ENCODE measurements at places on chromosomes 11 and 22.

- DNase-seq: no peak
These were observed 695 bp downstream of the RCE1 start for GRCh38 chr11:66843776-66844495.

DNA sequence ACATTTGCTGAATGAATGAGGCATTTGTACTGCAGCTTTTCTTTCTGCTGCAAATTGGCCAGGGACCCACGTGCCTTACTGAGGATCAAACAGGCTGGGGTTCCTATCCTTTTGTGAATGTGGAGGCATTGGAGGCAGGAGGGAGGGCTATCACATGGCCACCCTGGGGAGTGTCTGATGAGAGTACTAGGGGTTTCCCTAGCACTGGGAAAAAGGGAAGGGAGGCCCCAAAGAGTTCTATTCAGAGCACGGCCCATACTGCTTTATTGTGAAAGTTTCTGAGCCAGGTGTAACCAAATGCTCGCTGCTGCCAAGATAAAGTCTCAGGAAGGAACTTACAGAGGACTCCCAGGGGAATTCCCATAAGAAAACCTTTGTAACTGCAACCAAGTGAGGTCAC is 78.4 kb upstream of the ANO1 start:
- no peak for DNase-seq

DNA sequence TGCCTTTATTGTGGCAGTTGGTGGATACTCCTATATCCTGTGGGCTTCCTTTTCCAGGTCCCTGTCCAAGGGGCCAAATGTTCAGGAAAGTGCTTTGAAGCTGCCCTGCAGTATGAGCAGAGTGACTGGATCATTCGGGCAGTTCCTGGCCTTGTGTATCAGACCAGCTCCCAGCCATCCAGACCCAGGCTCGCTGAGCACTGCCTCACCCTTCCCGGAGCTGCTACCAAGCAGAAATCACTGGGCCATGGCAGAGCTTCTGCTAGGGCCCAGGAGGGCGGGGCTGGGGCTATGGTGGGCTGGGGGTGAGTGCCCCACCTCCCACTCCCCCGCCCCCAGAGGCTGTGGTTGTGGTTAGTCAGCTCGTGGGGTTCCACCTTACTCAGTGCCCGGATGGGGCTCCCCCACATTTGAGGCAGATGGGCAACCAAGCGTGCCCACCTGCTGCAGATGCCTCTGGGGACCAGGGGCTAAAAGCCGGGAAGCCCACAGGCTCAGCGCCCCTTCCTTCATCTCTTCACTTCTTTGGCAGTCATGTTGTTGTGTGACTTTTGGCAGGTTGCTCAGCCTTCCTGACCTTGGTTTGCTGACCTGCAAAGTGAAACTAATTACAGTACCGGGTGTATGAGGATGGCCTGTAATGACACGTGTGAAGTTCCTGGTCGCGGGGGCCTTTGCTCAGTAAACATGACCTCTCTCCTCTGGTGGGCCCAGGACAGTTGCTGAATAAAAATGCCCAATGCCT is 2.1 kb upstream of the LRRC32 start:
- DNase-seq: no peak

DNA sequence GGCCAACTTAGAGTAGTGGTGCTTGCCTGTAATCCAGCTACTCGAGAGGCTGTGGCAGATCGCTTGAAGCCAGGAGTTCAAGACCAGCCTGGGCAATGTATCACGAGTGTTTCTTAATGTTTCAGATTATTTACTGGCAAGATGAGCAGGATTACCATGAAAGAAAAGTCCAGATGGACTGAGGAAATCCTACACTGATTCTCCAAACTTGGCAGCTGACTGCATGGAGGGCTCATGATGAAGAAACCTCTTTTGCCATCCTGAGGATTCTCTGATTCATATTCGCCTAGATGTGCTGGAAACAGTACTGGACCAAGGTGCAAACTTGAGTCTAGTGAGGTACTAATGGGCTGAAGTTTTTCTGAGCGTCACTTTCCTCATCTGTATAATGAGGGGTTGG is 2.8 kb upstream of the SIDT2 start:
- no peak for DNase-seq

GRCh38 chr11:120017582-120018150 is 120.2 kb downstream of the TRIM29 start:
- no peak for DNase-seq

DNA sequence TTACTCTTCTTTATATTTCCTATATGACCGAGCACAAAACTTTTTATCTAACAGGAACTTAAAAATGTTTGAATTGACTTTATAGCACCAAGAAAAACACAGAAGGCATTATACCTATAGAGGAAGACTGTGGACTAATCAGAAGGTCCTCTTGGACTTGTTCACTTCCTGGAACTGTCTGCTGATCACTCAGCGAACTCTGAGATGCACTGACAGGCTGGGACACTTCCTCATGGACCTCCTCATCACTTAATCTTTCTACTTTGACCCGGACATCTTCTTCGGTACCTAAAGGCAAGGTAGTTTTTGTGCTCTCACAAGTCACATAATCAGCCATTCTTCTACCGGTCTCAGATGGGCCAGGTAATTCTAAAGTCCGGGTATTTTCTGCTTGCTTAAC is 54.0 kb downstream of the ZBTB44 start:
- DNase-seq: no peak

DNA sequence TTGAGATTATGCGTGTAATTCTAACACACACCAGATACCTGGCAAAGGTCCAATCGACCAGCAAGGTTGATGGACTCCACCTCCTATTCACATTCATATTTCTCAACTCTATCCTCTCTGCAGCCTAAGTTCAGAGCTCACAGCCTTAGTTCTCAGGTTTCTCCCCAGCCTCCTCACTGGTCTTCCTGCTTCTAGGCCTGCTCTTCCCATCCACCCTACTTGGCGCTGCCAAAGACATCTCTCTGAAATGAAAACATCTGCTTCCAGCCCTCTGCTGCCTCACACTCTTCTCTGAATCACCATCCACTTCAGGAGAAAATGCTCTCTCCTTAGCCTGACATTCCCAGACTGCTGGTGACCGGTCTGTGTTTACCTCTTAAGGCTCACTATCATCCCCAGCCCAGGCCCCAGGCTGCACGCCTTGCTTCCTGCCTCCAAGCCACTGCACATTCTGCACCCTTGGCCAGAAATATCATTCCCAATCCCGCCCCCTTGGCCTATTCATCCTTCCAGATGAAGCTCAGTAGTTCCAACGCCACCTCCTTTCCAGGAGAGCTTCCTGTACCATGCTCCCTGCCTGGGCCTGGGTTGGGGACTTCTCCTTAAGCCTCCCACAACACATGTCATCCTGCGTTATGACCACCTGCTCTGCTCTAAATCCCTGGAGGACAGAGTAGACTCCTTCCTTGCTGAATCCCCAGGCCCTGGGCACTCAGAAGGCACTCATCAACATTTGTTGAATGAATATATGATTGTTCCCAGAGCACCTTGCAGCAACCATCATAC is 3.5 kb downstream of the ARRB1 start:
- DNase-seq: peak; percentile 52

DNA sequence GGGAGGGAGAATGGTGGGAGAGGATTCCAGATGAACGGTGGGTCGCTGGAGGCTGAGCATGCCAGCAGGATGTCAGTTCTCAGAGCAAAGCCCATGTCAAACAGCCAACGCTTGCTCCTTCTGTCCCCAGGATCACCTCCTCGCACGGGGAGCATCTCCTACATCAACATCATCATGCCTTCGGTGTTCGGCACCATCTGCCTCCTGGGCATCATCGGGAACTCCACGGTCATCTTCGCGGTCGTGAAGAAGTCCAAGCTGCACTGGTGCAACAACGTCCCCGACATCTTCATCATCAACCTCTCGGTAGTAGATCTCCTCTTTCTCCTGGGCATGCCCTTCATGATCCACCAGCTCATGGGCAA is 1.5 kb downstream of the MCHR1 start:
- no peak for DNase-seq

DNA sequence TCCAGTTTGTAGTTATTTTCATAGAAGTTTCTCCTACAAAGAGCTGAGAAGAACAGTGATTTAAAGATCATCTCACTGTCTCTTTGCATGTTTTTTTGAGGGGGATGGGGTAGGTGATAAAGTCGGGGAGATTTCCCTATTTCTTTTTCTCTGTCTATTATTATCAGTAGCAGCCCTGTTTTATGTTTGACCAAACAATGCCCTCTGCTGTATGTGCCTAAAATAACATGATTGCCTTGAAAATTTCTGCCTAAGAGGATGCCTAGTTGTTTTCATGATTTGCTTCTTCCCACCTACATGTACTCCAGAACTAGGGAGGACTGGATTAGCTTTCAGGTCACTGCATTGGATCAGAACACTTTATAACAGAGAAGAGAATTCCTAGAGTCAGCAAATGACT is 1330.2 kb downstream of the LRRC4C start:
- DNase-seq: no peak

DNA sequence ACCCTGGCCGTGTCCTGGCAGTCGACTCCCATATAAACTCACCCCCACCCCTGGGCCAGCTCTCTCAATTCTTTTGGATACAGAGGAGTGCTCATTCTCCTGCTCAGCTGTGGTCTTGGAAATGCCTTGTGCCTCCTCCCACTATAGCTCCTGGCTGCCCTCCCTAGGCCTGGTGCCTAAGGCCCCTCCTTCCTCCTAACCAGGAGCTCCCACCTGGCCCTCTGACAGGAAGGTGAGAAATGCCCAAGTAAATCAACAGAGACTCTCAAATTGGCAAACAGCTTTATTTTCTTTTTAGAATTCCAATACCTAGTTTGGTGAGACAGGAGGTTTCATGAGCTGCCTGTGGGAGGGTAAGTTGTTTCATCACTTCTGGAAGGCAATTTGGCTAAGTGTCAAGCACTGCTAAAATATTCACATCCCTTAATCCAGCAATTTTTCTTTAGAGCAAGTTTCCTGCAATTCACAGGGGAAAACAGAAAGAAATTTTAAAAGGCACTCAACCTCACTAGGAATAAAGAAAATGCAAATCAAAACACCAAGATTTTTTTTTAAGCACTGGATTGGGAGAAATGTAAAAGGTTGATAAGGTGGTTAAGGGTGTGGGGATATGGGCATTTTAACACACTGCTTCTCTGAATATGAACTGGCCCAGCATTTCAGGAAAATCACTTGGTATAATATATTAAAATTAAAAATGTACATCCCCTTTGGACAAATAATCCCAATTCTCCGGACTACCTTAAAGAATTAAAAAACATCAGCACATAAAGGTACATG is 209.7 kb upstream of the ARHGAP20 start:
- no peak for DNase-seq

DNA sequence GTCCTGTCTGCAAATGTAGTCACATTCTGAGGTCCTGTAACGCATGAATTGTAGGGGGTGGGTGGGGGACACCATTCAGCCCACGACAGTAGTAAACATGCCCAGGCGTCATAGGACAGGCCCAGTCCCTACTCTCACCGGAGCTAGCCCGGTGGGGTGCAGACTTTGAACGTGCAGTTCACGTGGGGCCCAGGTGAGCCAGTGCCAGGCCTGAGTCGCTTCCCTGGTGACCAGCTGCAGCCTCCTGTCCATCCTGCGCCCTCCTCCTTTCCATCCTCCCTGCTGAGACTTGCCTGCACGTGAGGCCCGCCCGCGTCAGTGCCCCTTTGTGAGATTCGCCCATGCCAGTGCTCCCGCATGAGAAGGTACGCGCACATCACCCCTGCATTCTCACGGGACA is 116.8 kb downstream of the WNT7B start:
- DNase-seq: no peak

DNA sequence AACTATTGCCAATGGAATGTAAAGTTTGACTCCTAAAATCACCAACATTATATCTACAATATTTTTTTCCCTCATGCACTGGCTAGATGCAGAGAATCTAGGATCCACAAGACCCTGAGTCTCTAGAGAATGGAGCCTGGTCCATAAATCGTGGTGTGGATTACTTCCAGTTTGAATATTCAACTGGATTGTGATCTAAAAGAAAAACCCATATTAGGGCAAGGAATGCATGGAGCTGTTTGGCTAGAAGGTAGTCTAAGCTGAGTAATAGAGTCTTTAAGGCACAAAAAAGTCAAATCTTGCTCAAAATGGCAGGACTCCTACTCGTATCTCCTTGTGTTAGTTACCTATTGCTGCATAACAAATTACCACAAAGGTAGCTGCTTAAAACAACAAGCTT is 9.4 kb upstream of the MS4A5 start:
- DNase-seq: no peak

DNA sequence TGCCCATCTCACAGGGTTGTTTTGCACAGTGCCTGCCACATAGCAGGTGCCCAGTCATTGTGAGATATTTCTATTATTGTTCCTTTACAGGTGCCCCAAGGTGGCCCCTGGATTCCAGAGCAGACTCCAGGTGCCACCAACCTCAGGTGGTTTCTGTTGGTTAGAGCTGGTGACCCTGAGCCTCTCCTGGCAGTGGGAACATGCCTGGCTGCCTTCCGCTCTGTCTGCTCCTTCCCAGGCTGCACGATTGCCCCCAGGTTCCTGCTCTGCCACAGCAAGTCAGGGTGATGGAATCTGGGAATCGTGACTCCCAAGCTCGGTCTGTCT is 12.6 kb upstream of the OMP start:
- DNase-seq: no peak

DNA sequence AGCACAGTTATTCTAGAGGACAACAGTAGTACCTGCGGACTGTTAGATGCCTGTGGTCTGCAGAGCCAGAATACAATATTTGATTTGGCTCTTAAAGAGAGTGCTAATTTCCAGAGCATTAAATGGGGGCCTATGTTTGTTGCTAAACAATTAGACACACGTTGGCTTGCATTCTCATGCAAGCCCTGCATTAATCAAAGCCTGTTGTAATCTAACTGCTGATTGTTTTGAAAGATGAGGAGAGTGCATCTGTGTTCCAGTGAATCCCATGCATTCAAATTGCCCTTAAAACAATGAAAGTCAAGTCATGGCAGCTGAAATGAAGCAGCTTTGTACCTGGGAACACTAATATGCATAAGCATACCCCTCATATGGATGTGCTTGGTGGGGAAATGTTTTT is 419.4 kb downstream of the DYNC2H1 start:
- DNase-seq: no peak

DNA sequence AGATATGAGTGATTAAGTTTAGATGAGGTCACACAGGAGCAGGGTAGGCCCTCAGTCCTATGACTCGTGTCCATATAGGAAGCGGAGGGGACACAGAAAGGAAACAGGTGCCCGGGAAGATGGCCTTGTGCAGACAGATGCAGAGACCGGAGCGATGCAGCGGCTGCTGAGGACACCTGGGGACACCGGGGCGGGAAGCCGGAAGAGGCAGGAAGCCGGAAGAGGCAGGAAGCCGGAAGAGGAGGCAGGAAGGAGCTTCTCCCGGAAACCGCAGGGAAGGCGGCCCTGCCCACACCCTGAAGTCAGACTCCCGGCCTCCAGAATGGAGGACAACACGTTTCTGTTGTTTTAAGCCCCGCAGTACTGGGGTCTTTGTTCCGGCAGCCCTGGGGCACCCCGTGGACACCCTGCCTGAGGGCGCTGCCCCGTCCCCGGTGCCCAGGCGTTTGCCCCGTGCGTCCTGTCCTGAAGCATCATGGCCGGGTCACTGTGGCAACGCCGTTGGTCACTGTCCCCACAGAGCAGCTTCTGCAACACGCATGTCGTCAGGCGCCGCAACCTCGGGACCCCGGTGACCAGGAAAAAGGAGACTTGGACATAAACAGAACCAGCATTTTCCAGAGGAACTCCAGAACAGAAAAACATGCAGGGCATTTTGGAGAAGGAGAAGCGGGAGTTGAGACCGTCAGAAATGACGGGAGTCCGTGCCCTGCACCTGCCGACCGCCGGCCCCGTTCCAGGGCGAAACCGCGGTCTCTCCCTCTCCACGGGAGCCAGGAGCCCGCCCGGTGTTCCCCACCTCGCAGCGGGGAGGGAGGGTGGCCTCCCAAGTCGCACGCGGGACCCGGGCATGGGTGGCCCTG is 103.4 kb downstream of the BRD1 start:
- DNase-seq: no peak

- DNase-seq: no peak
These were observed 8.6 kb downstream of the THYN1 start for GRCh38 chr11:134244593-134244992.
